ENCODE measurements at places on chromosomes 3 and 15.

GRCh38 chr15:80978685-80979329, 10.8 kb downstream of the MESD start:
- no peak for DNase-seq

DNA sequence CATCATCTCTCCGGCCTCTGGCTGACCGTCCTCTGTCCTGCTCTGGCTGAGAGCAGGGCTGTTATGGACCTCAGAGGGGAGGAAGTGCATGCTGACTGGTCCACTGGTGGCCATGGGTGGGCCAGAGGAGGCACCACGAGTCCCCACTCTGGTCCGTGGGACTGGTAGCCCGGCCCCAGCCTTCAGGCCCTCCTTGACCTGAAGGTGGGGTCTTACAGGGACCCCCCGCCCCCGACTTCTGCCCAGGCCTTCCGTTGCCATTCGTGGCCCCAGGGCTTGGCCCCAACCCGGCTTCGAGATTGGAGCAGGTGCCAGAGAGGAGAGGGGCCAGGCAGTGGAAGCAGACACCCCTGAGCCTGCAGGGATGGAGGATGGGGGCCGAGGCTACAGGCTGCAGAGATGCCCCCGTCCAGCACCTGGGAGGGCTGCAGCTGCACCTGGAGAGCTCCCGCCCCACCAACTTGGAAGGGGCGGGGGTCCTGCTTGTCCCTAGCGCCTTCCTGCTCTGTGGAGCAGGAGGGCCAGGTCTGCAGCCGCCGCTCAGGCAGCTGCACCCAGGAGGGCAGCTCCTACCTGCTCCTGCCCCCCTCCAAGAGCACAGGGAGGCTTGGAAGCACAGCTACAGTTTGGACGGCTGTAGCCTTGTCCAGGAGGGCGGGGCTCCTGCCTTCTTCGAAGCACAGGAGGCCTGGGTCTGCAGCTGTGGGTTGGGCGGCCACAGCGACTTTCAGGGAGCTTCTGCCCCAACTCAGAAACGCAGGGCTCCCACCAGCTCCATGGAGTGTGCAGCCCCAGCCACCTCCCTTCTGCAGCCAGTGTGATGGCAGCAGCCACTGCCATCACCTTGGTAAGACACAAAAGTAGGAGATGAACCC, 142.5 kb downstream of the KLF13 start:
- DNase-seq: no peak

DNA sequence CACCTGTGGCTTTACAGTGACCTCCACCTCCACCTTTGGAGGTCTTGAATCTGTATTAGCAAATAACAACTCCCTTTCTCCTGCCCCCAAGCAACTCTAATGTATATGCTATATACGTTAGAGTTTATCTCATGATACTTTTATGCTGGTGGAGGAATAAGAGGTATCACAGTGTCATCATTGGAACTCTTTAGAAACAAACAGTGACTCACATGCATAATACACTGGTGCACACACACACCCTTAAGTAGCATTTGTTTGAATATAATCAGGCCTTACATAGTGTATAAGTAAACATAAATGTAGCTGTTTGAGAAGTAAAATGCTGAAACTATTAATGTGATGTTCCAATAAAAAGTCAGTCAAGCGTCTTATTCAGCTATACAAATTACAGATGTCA, 280.2 kb upstream of the C2CD4B start:
- no peak for DNase-seq

DNA sequence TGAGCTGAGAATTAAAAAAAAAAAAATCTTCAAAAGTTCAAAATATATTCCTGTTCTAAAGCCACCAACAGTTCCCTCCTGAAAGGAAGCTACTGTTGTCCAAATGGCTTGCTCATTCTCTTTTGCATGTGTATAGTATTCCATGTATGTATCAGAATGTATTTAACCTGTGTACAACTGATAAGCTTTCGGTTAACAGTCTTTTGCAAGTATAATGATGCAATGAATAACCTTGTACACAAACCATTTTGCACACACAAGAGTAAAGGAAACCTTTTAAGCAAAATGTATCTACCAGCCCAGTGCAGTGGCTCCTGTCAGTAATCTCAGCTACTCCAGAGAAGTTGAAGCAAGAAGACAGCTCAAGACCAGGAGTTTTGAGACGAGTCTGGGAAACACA, 32.6 kb downstream of the TOPBP1 start:
- no peak for DNase-seq

DNA sequence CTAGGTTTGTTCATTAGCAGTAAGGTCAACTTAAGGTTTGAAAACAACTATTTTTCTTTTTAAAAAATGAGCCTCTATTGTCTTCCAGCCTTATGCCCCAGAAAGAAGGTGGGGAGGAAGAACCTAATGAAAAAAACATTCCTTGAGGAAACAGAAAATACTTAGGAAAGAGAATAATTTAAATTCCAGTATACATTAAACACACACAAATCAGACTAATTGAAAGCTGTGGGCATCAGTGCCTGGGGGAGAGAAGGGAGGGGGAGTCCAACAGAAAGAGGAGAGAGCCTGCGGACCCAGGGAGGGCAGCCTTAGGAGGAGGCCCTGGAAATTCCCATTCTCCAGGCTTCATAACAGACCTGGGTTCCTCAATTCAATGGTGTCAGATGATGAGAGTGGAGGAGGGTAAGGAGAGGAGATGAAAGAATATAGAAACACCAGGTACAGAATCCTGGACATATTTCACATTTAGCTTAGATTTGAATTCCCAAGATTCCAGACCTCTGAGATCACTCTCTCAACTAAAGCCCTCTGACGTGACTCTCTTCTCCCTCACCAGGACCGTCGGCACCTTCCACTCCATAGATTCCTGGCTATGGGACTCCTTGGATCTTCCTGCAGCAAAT, 320.5 kb upstream of the UMPS start:
- no peak for DNase-seq
